Stimulated activated CD8-positive, alpha-beta memory T cell treated with anti-CD3 and anti-CD28 coated beads, Interleukin-7, amount 100 ng/mL, for 1 hour (primary cell): ENCODE measurements at places on chromosomes 5 and 9.

DNA sequence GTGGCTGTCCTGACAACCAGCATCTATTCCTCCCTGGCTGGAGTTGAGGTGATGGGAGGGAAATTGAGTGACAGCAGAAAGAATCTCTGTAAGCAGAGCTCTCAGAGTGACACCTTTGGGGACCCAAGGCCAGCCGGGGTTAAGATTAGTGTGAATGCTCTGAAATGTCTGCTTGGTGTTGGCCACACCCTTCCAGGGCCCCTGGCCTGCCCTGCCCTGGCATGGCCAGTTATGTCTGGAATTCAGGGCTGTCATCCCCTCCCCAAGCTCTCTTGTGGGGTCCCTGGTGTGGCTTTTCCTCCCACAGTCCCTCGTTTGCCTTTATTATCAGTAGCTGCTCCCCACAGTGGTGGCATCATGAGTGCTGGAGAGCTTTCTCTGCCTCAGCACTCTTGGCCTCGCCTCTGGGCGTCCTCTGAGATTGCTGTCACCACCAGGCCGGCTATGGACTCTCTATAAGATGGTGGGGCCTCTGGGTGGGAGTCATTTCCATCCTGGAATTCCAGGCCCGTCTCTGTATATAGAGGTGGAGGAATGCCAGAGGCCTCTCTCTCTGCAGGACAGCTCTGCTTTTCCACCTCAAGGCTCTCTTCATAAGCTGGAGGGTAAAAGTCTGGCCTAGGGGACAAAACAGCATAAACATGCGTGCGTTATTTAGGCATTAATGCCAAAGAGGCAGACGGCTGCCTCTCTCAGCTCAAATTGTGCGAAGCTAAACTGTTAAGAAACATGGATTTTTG is 3.6 kb downstream of the TMEM252 start:
- no peak for DNase-seq

DNA sequence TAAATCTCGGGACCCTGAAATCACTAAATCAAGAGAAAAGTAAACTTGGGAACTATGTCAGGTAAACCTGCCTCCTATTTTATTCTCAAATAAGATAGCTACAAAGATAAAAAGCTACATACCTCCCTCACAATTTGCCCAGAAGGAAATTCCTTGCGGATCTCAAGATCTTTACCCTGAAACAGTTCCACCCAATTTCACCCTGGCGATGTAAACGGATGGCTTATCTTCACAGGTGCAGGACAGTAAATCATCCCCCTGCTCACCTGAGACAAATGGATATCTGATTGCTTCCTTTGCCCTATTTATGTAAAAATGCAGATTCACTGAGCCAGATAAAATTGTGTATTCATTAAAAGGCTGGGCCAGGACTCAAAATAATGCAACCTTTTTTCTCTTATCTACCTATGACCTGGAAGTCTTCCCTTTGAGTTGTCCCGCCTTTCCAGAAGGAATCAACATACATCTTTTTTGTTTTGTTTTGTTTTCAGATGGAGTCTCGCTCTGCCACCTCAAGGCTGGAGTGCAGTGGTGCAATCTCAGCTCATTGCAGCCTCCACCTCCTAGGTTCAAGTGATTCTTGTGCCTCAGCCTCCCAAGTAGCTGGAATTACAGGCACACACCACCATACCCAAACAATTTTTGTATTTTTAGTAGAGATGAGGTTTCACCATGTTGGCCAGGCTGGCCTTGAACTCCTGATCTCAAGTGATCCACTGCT is 13.8 kb downstream of the TMEM267 start:
- no peak for DNase-seq

- DNase-seq: no peak
These were observed 396.0 kb upstream of the ZNF608 start for GRCh38 chr5:125142458-125142857.

GRCh38 chr9:99182356-99182755 is 39.4 kb downstream of the ALG2 start:
- no peak for DNase-seq

GRCh38 chr9:2260417-2261306 is 245.5 kb downstream of the SMARCA2 start:
- DNase-seq: no peak

GRCh38 chr5:74073257-74073656 is 447.3 kb downstream of the ARHGEF28 start:
- DNase-seq: no peak

DNA sequence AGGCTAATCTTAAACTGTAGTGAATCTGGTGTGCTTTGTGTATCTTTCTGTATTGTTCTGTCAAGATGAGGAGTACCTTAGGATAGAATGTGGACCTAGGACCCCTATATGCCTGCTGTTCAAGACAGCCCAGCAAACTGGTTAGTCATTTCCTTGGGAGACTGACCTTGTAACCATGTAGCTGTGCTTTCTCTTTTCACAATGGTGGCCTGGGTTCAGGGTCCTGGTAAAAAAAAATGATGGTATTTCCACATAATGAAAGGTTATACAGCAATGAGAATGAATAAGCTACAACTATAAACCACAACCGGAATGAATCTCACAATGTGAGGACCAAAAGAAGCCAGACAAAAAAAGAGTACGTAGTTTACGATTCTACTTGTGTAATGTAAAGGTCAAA is 36.4 kb upstream of the F2RL1 start:
- DNase-seq: no peak

DNA sequence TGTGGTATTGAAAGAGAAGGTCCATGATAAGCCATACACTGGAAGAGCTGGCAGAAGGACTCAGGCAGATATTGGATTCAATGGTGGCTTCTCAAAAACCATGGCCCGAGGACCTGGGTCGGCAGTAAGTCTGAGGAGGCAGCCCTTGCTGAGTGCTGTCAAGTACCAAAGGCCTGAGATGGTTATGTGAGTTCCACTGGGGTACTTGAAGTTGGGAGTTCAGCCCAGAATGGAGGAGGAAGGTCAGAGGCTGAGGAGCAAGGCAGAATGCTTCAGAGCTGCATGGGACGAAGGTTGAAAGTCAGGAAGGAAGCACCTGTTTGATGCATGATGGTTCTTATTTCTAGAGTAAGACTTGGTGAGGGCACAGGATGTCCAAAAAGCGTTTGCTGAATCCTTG is 194.9 kb downstream of the DIRAS2 start:
- DNase-seq: no peak

- no peak for DNase-seq
These were observed 43.9 kb downstream of the BOD1 start for GRCh38 chr5:173572431-173573125.
